Aorta (tissue), 5 donors: ENCODE measurements at places on chromosomes 7 and 10. TPM values are rescaled to one million over a fixed set of nuclear protein-coding genes. Genes with fewer than 3 reads are reported as not detected.

Gene DLG5
- 70.6 TPM for total RNA-seq

Gene FAM237B
- total RNA-seq, result not detected

Gene SCIN
- total RNA-seq, result 4.2 TPM

Gene DPCD
- 9.8 TPM for total RNA-seq

Gene TMEM176B
- 34.3 TPM for total RNA-seq

Gene HMX3
- not detected for total RNA-seq

Gene HOXA13
- total RNA-seq, result not detected

Gene CTAGE6
- 0.36 TPM for total RNA-seq

Gene RNF148
- 1.6 TPM for total RNA-seq
